Stimulated activated CD8-positive, alpha-beta memory T cell treated with anti-CD3 and anti-CD28 coated beads, Interleukin-7, amount 100 ng/mL, for 1 hour (primary cell): ENCODE measurements at places on chromosomes 11 and 22.

- no peak for DNase-seq
Measured at GRCh38 chr11:22130462-22131053, 62.3 kb upstream of the ANO5 start.

- DNase-seq = no peak
Measured at GRCh38 chr11:92811341-92811740, 158.1 kb upstream of the MTNR1B start.

DNA sequence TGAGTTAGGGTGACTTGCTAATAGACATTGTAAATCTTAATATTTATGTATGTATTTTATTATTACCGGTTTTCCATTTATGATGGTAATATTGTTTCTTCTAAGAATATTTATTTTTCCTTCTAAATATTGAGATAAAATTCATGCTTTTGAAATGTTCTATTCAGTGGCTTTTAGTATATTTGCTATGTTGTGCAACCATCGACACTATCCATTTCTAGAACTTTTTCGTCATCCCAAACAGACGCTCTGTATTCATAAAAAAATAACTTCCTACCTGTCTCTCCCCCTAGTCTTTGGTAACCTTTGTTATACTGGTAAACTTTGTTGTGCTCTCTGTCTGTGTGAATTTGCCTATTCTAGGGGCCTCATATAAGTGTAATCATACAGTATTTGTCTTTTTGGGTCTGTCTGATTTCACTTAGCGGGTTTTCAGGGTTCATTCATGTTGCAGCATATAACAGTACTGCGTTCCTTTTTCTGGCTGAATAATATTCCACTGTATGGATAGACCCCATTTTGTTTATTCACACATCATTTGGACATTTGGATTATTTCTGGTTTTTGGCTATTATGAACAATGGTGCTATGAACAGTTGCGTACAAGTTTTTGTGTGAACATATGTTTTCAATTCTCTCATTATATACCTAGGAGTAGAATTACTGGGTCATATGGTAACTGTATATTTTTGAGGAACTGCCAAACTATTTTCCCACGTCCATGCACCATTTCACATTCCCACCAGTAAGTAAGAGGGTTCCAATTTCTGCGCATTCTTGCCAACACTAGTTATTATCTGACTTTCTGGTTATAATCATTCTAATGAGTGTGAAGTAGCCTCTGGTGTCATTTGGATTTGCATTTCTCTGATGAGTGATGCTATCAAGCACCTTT, 15.9 kb downstream of the NEAT1 start:
- DNase-seq = no peak

DNA sequence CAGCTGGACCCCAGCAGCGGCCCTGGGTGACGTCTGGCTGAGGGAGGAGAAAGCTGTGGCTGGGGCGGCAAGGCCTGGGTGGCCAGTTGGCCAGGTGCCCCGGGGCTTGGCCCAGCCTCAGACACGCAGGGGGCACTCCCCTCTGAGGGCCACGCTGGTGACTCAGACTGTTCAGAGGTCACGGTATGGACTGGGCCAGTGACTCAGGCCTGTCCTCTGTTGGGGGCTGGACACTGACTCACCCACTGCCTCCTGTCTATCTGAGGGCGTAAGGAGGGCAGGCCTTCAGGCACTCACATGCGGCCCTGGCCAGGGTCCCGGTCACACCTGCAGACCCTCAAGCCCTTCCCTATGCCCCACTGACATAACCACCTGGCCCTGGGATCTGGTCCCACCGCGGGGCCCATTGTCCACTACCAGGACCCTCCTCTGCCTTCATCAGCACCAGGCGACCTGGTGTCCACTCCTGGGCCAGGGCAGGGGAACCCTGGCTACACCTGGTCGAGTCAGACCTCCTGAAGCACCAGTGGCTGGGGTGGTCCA, 3.7 kb upstream of the MUC5AC start:
- DNase-seq = no peak

GRCh38 chr11:111327908-111328624, 29.7 kb downstream of the POU2AF3 start:
- DNase-seq = no peak

DNA sequence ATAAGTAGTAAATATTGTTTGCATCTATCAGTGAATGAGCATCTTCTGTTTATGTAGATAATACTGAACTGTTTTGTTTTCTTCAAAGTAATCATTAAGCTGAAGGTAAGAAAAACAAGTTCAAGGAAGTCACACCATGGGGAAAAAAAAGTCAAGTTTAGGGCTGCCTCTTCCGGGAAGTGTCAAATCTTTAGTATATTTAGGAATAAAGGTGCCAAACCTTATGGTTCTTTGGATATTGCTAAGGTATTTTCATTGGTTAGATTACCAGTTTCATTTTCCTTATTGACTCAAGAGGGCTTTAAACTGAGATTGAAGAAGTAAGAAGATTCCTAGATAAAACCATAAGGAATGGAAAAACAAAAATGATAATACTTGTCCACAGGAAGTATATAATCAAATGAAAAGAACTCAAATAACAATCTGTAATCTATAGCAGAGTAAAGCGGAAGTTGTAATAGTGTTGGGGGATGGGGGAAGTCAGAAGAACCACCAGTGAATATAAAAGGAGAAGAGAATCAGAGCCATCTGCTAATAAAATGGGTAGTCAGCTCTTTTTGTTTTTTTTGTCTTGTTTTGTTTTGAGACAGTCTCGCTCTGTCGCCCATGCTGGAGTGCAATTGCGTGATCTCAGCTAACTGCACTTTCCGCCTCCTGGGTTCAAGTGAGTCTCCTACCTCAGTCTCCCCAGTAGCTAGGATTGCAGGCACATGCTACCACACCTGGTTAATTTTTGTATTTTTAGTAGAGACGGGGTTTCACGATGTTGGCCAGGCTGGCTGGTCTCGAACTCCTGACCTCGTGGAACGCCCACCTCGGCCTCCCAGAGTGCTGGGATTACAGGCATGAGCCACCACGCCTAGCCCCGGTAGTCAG, 2.3 kb downstream of the ATM start:
- no peak for DNase-seq

DNA sequence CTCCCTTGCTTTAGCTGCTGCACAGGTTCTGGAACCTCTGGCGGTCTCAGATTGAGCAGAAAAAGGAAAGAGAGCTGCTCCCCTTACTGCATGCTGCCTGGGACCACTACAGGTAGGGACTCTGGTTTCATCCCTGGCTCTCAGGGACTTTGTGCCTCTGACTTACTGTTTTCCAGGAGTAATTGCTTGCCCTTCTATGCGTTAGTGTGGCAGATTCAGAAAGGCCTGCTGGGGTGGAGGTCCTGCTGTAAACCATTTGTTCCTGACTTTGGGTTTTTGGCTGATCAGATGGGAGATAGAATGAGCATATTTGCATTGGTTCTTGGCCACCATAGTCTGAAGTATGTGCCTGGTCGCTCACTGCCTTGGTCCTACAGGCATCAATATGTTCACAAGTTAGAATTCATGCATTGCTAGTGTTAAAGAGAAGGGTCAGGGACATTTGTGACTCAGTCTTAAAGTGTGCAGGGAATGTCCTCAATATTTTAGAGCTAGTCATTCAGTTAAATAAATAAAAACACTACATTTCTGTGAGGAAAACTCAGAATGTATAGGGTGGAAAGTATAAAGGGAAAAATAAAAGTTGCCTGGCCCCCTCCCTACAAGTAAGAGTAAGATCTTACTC, 78.0 kb downstream of the PISD start:
- DNase-seq = no peak

- DNase-seq = peak; percentile 14
Measured at GRCh38 chr11:86291466-86292262, 10.4 kb upstream of the HIKESHI start.
